ENCODE measurements at places on chromosomes 16 and 17.
A peak's percentile ranks its signal among the peaks of the same experiment; 100 is the strongest.

- no peak for DNase-seq
These were observed 1.1 kb downstream of the CHTF8 start for GRCh38 chr16:69131167-69131838.

GRCh38 chr16:82585675-82586074 is 41.1 kb upstream of the CDH13 start:
- DNase-seq = no peak

GRCh38 chr17:2745317-2746037 is 4.0 kb downstream of the CCDC92B start:
- DNase-seq = no peak

DNA sequence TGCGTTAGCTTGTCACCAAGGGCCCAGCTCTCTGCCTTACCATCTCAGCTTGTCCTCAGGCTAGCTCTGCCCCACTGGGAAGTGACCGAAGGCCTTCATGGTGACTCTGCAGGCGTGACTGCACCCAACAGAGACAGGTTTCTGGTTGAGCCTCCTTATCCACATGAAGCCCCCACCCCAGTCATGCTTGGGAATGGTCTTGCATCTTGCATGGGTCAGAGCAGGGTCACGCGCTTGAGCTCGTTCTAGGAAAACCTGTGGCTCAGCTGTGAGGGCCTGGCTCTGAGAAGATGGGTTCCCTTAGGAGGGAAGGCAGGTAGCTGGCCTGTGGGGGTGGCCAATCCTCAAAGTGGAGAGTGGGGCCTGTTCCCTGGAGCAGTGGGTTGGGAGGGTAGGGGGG is 122.8 kb downstream of the BANP start:
- no peak for DNase-seq

GRCh38 chr17:1865252-1866037 is 35.6 kb downstream of the RPA1 start:
- no peak for DNase-seq

- DNase-seq = no peak
These were observed 965 bp upstream of the TMC6 start for GRCh38 chr17:78129351-78130089.

GRCh38 chr17:20063665-20064648 is 54.8 kb downstream of the SPECC1 start:
- no peak for DNase-seq

- peak; percentile 73 for DNase-seq
These were observed 1.7 kb upstream of the SLC16A11 start for GRCh38 chr17:7045492-7046126.

- DNase-seq = no peak
These were observed 35.8 kb downstream of the TANC2 start for GRCh38 chr17:63001689-63002394.

DNA sequence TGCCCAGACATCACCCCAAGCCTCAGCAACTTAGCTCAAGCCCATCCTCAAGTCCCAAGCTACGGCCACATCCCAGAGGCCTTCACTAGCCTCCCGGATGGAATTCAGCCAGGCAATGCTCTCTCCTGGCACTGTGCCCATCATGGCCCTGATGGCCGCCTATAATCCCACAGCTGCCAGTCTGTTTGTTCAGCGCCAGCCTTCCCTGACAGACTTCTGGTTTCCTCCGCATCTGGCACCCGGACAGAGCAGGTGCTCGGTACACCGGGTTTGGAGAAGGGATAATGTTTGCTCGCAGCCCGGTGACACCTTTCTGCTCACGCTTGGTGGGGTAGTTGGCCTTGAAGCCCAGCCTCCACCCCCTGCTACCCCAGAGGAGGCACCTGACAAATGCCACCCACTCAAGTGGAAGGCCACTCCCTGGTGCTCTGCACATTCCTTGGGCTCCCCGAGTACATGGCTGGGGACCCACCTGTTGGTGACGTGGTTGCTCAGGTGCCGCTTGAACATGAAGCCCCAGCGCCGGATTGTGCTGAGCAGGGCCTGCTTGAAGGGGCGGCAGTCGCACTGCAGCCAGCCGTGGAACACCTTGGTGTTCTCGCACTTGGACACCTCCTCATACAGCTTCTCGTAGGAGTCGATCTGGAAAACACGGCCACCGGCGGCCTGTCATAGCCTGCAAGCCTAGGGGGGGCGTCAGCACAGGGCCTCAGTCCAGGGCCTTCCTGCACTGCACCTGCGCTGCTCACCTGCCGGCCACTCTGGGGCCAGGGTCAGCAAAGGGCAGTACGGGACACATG is 47.1 kb downstream of the DNAH17 start:
- no peak for DNase-seq

DNA sequence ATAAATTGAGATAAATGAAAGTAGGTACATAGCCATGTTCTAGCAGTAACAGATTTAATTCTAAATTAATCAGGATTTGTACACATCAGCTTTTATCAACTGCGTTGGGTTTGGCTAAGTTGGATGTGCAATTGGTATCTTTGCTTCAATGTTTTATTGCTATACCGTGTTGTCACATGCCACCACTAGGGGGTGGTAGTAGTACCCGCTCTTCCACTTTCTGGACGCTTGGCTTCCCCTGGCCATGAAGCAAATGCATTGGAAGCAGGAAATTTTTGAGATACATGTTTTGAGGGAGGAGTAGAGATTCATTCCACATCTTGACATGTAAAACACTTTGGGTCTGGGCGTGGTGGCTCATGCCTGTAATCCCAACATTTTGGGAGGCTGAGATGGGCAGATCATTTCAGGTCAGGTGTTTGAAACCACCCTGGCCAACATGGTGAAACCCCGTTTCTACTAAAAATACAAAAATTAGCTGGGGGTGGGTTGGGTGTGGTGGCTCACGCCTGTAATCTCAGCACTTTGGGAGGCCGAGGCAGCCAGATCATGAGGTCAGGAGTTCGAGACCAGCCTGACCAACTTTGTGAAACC is 58.6 kb downstream of the EMP2 start:
- DNase-seq = peak; percentile 15

DNA sequence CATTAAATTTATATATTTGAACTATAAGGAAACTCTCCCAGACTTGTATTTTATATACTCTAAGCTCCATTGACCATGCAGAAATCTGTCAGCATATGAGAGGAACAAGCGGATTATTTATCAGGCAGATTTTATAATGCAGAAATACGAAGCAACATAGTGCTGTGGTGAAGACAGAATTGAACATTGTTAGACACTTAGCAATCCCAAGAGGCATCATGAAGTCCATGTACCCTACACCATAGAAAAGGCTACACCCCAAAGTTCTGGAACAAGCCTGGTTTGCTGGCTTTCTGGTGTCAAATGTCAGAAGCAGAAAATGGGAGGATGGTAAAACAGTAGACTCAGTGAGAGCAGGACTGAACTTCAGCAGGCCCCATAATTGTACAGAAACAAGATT is 241.1 kb downstream of the PRKCA start:
- no peak for DNase-seq

- no peak for DNase-seq
These were observed 16.8 kb downstream of the HIC1 start for GRCh38 chr17:2071455-2072281.

GRCh38 chr16:87384162-87384874 is 742 bp upstream of the FBXO31 start:
- no peak for DNase-seq

GRCh38 chr16:70725912-70726828 is 40.3 kb upstream of the MTSS2 start:
- DNase-seq = no peak

DNA sequence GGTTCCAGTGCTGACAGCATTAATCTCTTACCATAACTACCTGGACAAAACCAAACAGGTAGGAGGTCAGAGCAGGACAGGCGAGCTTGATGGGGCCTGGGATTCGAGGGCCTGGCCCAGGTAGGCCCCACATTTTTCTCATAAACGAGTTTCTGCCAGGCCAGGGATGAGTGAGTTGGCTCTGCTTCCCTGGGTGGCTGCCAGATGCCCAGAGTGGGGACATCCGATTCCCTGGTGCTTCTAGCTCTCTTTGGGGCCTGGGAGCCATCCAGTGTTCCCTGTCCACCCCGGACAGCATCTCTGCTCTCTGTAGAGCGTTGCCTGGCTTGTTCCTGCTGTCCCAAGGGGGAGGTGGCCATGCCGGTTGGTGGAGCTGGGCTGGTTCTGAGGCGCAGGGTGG is 25.1 kb downstream of the TSC2 start:
- DNase-seq = no peak

GRCh38 chr17:8487130-8487645 is 51.5 kb downstream of the NDEL1 start:
- DNase-seq = no peak

DNA sequence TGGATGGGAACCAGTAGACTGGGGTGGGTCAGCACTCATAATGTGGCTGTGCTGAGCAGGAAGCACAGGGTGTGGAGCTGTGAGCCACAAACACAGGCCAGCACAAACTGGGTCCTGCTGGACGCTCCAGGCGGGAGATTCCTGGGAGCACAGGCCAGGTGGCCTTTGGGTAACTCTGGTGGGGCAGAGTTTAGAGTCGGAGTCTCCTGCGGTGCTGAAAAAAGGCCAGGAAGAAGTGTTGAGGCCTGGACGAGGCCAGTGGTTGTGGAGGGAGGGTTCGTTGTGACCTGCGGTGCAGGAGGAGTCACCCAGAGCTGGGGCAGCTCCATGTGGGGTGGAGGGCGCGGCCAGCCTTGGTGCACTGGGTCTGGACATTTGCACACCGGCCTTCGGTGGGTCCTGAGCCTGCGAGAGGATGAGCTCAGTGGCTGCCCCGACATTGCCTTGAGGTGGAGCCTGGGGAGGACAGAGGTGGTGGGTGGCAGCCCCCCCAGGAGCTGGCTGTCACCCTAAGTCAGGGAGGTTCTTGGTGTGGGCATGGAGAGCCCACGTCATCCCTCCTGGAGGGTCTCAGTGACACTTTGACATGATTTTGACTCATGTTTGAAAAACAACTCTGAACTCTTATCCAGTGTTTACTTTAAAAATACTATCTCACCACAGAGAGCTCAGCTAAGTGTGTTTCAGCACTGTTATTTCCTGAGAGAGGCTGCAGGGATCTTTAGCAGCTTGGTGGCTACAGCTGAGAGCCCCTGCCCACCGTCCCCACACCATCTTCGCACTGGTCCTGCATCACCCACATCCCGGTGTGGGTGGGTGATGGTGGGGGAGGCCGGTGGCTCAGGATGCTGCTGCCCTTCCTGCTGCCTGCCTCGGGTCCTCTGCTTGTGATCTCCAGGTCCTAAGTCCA is 98.7 kb downstream of the NPIPB11 start:
- DNase-seq = no peak

DNA sequence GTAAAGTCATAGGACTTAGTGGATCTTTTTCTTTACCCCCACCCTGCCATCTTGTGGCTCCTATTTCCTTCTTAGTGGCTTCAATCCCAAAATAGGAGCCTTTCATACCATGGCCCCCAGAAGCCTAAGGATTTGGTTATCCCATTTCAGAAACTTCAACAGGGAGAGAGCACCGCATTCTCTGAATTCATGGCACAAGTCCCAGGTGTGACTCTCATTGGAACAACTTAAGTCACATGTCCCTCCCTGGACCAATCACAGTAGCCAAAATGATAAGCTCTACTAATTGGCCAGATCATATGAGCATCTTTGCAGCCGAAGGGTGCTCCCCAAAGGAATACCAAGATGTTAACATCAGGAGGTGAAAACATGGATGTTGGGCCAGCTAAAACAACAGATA is 43.2 kb downstream of the AXIN2 start:
- no peak for DNase-seq

- no peak for DNase-seq
These were observed 74.5 kb upstream of the PMFBP1 start for GRCh38 chr16:72246423-72246822.

- DNase-seq = no peak
These were observed 40.5 kb downstream of the FTO start for GRCh38 chr16:53744449-53744848.

DNA sequence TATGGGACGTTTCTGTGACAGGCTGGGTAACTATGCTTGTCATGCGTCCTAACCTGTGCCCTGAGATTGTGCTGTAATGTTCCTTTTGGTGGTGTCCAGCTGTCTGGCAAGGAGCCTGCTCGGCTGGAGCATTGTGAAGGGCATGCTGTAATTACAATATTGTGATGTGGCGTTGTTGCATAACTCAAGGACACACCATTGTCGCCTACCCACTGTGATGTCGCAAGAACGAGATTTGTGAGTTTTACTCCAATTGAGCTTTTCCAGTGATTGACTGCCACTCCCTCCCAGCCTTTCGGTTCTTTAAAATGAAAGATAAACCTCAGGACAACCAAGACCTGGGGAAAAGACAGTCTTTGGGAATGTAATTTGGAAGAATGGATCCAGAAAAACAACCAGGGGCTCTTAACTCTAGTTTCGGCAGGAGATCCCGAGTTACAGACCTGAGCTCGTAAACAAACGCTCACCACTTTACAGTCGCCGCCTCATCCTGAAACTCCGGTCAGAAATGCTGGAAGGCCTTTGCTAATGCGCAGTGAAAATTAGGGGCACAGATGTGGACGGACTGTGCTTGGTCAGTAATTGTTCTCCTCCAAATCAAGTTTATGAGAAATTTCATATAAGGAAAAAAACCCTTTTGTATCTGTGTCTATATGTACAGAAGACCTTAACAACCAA is 1.3 kb downstream of the ZNF750 start:
- DNase-seq = no peak

DNA sequence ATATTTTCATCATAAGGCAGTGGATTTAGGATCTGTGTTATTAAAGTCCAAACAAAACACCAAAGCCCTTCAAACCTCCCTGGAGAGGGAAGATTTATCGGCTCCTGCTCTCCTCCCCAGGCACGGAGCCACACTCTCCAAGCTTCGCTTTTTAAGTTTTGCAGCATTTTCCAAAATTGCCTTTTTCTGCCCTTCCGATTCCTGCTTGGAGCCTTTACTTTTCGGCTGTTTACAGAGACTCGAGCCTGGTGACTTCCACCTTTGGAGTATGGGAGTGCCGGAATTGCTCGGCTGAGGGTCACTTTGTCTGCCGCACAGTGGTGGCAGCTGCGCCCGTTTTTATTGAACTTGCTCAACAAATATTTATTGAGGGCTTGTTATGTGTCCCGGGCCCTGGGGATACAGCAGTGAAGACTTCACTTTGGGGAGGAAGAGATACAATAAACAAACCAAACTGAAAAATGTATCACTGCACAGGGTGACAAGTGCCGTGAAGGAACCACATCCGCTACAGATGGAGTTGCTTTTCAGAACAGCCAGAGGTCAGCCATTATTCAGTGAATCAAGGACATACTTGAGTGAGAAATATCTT is 185.5 kb downstream of the NTN1 start:
- no peak for DNase-seq

Data from cerebellar nuclear complex (tissue), 1 donor.